Fibroblast of the aortic adventitia (primary cell): ENCODE measurements at places on chromosomes 11 and 22. TPM values are rescaled to one million over a fixed set of nuclear protein-coding genes. Genes with fewer than 3 reads are reported as not detected.

The NUP50 gene
- 61.6 and 109 TPM in 2 replicates for total RNA-seq

The CHID1 gene
- total RNA-seq: 35.1 and 47.2 TPM in 2 replicates

The UPK3A gene
- total RNA-seq: not detected in 2 replicates

The NLRP10 gene
- 1.7 and 6.8 TPM in 2 replicates for total RNA-seq

The DNAJB7 gene
- not detected in 2 replicates for total RNA-seq

The GPR83 gene
- not detected in 2 replicates for total RNA-seq

The KIRREL3 gene
- 0.08 and 0.45 TPM in 2 replicates for total RNA-seq

The OR52N4 gene
- total RNA-seq: not detected in 2 replicates

The FOSL1 gene
- total RNA-seq: 11.4 and 73.9 TPM in 2 replicates

The CLCF1 gene
- 1.5 and 9.4 TPM in 2 replicates for total RNA-seq

The ARSA gene
- 21.9 and 30.3 TPM in 2 replicates for total RNA-seq

The CCDC73 gene
- total RNA-seq: not detected in 2 replicates

The MMP27 gene
- 0.18 TPM in 1 of 2 replicates, not detected in the other for total RNA-seq

The SLC25A17 gene
- 8.6 and 25.8 TPM in 2 replicates for total RNA-seq
